Neuronal stem cell (in vitro differentiated cells): ENCODE measurements at places on chromosomes 3 and 15.

- H3K36me3 ChIP-seq: no peaks in the 10 kb centered on the region
- no peaks in the 10 kb centered on the region for H3K4me1 ChIP-seq
- DNase-seq: no peak
- no peak overlapping the region for H3K27ac ChIP-seq
- H3K27me3 ChIP-seq: no peaks in the 10 kb centered on the region
These were observed 366.7 kb downstream of the NSUN3 start for GRCh38 chr3:94429517-94429916.

GRCh38 chr3:79011821-79012529, 755.8 kb downstream of the ROBO1 start:
- H3K27ac ChIP-seq: no peak overlapping the region
- no peak for DNase-seq
- H3K4me3 ChIP-seq: no peak overlapping the region
- H3K27me3 ChIP-seq: no peaks in the 10 kb centered on the region
- peaks cover 7% of the 10 kb centered on the region for H3K4me1 ChIP-seq

DNA sequence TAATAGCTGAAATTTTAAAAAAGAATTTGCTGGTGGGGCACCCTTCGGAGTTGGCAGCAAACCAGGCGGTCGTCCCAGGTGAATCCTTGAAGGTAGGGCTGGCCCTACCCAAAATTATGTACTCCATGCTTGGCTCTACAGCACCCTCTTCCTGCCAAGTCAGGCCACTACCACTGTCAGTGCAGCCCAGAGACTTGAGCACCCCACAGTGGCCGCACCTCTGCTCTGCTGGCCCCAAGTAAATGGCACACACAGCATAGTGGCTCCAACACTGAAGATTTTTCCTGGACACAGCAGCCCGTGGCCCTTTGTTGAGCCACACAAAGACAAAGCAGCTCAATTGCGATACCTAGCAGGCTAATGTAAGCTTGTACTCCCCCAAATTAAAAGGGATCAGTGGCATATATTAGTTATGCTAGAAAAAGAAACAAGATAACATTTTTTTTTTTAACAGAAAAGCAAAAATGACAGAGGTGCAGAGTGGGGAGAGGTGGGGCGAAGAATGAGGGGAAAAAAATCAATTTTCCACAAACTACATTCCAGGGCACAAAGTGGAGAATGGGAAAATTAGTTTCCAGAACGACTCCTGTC, 250.5 kb downstream of the UACA start:
- H3K4me3 ChIP-seq: no peak overlapping the region
- no peak overlapping the region for H3K27ac ChIP-seq
- no peaks in the 10 kb centered on the region for H3K36me3 ChIP-seq
- H3K27me3 ChIP-seq: no peaks in the 10 kb centered on the region
- H3K4me1 ChIP-seq: peaks cover 6% of the 10 kb centered on the region
- no peak for DNase-seq

- H3K36me3 ChIP-seq: no peaks in the 10 kb centered on the region
- H3K4me1 ChIP-seq: no peaks in the 10 kb centered on the region
- DNase-seq: no peak
- H3K27me3 ChIP-seq: no peaks in the 10 kb centered on the region
- H3K27ac ChIP-seq: no peak overlapping the region
- no peak overlapping the region for H3K4me3 ChIP-seq
These were observed 844.3 kb downstream of the SI start for GRCh38 chr3:164233951-164234350.

DNA sequence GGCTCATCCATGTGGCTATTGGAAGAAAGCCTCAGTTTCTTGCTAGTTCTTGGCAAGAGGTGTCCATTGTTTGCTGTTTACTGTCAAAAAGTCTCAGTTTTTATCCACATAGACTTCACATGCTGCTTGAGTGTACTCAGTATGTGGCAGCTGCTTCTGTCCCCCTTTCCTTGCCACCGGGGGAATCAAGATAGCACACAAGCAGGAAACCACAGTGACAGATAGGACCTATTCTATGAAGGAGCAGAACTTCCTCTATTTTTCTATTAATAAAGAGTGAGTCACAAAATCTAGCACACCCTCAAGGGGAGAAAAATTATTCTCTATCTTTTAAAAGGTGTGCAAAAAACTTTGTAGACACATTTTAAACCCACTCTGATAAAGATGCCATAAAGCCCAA, 121.4 kb upstream of the GMNC start:
- no peak overlapping the region for H3K27ac ChIP-seq
- no peaks in the 10 kb centered on the region for H3K4me1 ChIP-seq
- no peak overlapping the region for H3K4me3 ChIP-seq
- H3K36me3 ChIP-seq: no peaks in the 10 kb centered on the region
- no peaks in the 10 kb centered on the region for H3K27me3 ChIP-seq

DNA sequence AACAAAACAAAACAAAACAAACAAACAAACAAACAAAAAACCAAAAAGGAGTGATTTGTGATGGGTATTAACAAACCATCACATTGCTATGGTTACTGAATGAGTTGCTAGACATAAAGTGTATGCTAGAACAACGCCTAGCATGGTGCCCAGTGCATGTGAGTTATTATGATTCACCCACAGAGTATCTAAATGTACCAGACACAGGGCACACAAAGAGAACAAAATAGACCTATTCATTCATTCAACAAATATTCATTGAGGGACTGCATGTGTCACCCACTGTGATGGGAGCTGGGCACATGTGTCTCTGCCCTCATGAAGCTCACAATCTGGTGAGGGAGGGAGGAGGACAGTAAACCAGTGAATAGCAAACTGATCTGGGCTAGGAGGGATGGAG, 11.6 kb upstream of the ACAN start:
- H3K27ac ChIP-seq: no peak overlapping the region
- H3K4me1 ChIP-seq: peaks cover 4% of the 10 kb centered on the region
- no peaks in the 10 kb centered on the region for H3K36me3 ChIP-seq
- H3K27me3 ChIP-seq: peaks cover 53% of the 10 kb centered on the region
- no peak for DNase-seq
- H3K4me3 ChIP-seq: no peak overlapping the region

DNA sequence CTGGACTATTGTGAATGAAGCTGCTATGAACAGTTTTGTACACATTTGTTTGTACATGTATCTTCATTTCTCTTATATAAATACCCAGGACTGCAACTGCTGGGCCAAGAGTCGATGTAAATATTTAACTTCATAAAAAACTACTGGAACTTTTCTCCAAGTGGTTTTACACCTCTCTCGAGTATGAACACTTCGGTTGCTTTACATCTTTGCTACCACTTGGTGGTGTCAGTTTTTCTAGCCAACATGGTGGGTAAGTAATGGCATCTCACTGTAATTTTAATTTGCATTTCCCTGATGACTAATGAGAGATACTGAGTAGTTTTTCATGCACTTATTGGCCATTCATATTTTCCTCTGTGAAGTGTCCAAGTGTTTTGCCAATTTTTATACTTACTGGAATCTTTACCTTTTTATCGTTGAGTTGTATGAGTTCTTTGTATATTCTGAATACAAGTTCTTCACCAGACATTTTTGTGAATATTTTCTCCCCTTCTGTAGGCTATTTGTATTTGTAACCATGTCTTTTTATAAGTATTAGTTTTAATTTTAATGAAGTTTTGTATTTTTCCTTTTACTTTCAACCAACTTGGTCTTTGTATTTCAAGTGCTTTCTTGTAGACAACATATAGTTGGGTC, 44.4 kb downstream of the PCOLCE2 start:
- no peak for DNase-seq
- no peaks in the 10 kb centered on the region for H3K27me3 ChIP-seq
- no peaks in the 10 kb centered on the region for H3K36me3 ChIP-seq
- H3K4me1 ChIP-seq: no peaks in the 10 kb centered on the region
- H3K4me3 ChIP-seq: no peak overlapping the region

GRCh38 chr3:48400824-48401433, 28.9 kb downstream of the FBXW12 start:
- H3K27me3 ChIP-seq: no peaks in the 10 kb centered on the region
- H3K27ac ChIP-seq: no peak overlapping the region
- DNase-seq: peak; percentile 37
- no peaks in the 10 kb centered on the region for H3K4me1 ChIP-seq
- H3K36me3 ChIP-seq: peaks cover 44% of the 10 kb centered on the region

DNA sequence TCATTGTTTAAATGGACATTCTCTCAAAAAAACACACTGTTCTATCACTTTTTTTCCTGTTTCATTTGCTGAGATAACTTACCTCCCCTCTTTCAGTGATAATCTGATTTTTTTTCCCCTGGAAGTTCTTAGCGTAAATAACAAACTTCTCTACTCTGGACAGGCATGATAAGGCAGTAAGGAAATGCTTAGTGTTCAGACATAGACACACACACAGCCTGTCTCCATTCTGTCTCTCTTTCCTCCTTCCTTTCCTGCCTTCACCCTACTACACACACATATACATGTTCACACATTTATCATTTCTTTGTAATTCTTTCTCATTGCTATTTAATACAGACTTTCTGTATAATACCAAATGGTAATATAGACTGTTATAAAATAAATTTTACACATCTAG, 470.8 kb upstream of the ROBO1 start:
- no peaks in the 10 kb centered on the region for H3K4me1 ChIP-seq
- no peak overlapping the region for H3K27ac ChIP-seq
- H3K4me3 ChIP-seq: no peak overlapping the region
- DNase-seq: no peak
- no peaks in the 10 kb centered on the region for H3K36me3 ChIP-seq

DNA sequence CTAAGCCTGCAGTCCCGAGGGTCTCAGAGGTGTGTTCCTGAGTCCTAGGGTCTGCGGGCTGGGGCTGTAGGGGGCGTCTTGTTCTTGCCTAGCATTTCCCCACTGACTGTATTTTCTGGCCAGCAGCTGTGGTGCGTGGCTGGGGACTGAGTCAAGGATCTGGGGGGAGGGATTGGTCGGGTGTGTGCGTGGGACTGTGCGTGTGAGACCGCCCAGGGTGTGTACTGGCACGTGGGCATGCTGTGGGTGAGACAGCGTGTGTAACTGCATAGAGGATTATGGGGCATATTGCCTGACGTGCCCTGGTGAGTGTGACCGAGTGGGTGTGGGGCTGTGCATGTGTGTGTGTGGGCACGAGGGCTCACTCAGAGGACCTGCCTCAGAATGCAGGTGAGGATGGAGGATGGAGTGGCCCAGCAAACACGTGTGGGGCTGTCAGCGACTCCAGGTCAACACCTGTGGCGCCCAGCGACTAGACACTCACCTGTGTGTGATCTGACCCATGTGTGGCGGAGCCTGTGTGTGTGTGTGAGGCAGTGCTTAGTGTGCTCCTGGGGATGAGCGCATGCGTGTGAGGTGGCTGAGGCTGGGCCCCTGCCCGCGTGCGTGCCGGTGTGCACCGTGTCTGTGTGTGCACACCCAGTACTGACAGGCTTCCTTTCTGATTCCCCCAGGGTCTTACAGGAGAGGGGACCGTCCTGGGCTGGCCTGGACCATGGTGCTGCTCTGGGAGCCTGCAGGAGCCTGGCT, 20.9 kb downstream of the FBLN2 start:
- DNase-seq: no peak
- no peaks in the 10 kb centered on the region for H3K27me3 ChIP-seq
- H3K27ac ChIP-seq: no peak overlapping the region
- peaks cover 31% of the 10 kb centered on the region for H3K4me1 ChIP-seq

DNA sequence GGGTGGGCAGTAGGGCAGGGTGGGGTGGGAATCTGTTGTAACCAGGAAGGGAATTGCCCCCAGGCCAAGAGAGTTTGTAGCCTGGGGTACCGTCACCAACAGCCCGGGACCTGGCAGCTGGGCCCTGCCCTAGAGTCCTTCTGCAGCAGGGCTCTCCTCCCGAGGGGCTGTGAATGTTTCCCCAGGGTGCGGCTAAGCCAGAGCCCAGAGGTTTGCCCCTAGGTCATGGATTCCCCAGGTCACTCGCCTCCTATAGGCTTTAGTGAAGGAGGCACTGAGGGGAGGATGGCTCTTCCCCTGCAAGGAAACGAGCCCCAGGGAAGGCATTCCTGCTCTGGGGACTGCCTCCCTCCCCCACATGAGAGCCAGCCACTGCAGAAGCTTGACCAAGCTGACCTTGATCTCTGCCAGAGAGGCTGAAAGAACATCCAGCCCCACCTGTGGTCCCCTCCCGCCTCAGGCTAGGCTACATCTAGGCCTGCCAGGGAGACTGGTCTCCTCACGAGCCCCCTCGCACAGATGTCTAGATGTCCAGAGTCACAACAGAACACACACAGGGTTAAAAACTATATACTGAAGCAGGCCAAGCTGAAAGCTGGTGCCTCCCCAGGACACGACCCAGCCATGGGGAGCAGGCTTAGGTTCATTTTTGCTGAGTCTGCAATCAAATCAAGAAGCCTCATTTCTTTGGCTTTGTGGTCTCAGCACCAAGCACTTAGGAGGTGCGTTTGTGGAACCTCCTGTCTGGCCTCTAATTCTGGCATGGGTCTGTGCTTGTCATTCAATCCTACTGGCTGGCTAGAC, 69.1 kb upstream of the TAMM41 start:
- no peaks in the 10 kb centered on the region for H3K27me3 ChIP-seq
- H3K27ac ChIP-seq: no peak overlapping the region
- H3K4me1 ChIP-seq: no peaks in the 10 kb centered on the region
- H3K4me3 ChIP-seq: no peak overlapping the region
- DNase-seq: no peak

DNA sequence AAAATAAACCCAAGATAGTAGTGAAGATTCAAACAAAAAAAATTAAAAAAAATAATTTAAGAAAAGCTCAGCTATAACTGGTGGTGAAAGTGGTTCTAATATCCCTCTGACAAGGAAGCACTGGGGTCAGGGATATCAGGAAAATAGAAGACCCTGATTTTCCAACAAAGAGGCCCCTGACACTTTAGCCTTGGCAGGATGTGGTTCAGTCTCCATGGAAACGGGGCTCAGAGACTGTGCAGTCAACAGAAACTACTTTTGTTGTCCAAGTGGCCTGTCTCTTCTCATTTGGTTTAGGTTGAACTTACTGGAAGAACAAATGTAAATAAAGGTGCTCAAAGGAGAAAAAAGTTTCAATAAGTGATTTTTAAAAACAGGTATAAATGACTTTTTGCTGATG, 27.2 kb downstream of the INTS14 start:
- no peak overlapping the region for H3K4me3 ChIP-seq
- H3K36me3 ChIP-seq: peaks cover 14% of the 10 kb centered on the region
- DNase-seq: peak; percentile 5
- H3K4me1 ChIP-seq: peaks cover 58% of the 10 kb centered on the region
- H3K27me3 ChIP-seq: no peaks in the 10 kb centered on the region
- no peak overlapping the region for H3K27ac ChIP-seq

DNA sequence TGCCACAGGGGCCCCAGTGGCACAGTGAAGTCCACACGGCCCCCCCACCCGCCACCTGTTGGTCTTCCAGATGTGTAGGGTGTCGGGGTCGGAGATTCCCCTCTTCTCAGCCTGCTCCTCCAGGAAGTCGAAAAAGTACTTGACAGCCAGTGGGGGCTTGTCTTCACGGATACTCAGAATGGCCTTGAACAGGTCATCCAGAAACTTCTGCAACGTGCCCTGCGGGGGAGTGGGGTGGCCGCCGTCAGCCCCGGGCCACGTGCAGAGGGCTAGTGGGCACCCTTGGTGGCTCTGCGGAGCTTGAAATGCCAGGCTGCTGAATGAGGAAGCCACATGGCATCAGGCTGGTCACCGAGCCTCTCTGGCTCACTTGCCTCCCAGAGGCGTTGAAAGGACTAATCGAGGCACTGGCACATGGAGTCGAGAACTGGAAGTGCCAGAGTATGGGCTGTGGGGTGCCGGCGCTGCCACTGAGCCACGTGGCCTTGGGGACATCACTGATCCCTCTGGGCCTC, 16.6 kb downstream of the H1-8 start:
- H3K36me3 ChIP-seq: no peaks in the 10 kb centered on the region
- no peak for DNase-seq
- no peak overlapping the region for H3K27ac ChIP-seq
- no peaks in the 10 kb centered on the region for H3K27me3 ChIP-seq
- no peak overlapping the region for H3K4me3 ChIP-seq
